ENCODE measurements at places on chromosomes 1 and 21.

DNA sequence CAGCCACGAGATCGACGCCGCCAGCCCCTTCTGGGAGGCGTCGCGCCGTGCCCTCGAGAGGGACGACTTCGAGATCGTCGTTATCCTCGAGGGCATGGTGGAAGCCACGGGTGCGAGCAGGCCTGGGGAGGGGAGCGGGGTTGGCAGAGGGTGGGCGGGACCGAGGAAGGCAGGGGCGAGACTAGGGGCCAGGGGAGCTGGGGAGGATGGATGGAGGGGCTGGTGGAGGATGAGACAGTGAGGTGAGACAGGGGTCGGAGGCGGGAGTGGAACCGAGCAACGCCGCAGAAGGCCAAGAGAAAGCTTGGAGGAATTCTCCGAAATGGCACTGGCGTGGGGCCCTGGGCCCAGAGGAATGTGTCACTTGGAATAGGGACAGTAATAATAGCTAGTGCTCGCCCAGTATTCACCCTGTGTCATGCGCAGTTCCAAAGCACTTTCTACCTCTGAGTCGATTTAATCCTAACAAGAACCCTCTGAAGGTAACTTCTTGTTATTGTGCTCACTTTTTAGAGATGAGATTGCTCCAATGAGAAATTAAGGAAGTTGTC is 3.5 kb downstream of the KCNJ9 start:
- no peak for DNase-seq

GRCh38 chr1:184502161-184502560 is 115.3 kb downstream of the C1orf21 start:
- DNase-seq: no peak

DNA sequence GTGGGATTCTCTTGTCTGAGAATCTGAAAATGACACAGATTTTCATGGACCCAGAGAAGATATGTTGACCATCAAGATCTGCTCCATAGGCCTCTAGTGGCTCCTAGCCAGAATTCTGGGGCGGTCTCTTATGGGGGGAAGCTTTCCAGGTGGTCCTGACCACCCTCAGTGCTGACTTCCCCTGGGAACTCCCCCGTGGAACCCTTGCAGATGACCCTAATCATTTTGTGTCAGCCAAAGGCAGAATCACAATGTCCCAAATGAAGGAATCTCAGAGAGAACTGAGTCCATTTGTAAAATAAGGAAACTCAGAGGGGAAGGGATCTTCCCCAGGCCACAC is 3.6 kb downstream of the HEYL start:
- no peak for DNase-seq

- no peak for DNase-seq
These were observed 11.5 kb downstream of the SLC2A7 start for GRCh38 chr1:9014475-9015375.

GRCh38 chr1:109216662-109217061 is 2.9 kb downstream of the SARS1 start:
- no peak for DNase-seq

DNA sequence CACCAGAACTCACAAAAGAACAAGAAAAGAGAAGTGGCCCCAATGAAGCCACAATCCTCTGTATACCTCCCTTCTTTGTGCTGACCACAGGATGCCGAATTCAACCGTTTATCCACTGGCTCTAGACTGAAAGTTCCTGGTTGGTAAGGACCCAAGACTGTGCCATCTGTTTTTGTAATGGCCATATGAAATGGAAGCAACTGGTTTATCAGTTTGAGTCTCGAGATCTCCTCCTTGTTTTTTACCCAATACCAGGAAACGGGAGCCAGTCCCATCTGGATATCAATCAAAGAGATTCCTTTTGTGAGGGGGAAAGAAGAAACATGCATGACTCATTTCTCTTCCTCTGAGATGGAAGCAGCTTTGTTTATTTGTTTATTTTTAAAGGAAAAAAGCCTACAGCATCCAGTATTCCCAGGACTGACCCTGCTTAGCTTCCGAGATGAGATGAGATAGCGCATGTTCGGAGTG is 32.4 kb upstream of the ZNF124 start:
- DNase-seq: no peak

GRCh38 chr1:168227620-168228019 is 1.8 kb downstream of the SFT2D2 start:
- DNase-seq: no peak

DNA sequence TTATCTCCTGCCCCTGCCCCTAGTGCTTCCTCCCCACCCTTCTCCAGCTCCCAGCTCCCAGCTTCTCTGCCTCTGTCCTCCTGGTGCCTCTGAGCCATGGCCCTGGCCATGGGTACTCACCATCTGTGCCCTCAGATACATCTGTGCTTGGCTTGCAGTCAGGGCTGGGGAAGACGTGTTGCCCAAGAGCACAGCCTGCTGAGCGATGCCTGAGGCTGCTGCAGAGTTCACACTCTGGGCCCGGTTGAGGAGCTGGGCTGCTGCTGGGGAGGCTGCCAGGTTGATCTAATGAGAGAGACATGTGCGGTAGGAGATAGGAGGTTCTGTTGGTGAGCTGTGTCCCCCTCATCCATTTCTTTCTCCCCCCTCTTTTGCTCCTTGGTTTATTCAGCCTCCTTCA is 49.4 kb upstream of the A3GALT2 start:
- no peak for DNase-seq

DNA sequence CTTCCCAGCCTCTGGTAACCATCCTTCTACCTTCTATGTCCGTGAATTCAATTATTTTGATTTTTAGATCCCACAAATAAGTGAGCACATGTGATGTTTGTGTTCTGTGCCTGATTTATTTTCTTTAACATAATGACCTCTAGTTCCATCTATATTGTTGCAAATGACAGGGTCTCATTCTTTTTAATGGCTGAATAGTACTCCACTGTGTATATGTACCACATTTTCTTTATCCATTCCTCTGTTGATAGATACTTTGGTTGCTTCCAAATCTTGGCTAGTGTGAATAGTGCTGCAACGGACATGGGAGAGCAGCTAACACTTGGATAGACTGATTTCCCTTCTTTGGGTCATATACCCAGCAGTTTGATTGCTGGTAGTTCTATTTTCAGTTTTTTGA is 51.8 kb downstream of the WDR4 start:
- DNase-seq: no peak

- no peak for DNase-seq
These were observed 37.0 kb upstream of the LRRC3 start for GRCh38 chr21:44418108-44418875.

- DNase-seq: peak; percentile 51
These were observed 2.6 kb downstream of the NDC1 start for GRCh38 chr1:53835491-53835890.

DNA sequence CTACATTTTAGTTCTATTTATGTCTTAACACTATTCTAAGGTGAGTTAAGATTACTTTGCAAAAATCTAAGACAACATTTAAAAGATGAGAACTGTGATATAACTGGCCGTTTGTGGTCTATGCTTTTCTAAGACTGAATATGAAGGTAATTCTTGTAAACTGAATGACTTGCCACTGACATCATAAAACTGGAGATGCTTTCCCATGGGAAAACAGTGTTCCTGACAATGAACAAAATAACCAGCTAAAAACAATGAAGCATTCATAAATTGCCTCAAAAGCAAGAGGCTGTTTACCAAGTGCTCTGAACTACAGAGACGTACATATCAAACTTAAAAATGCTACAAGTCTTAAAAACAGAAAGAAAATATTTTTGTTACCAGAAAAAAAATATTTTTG is 54.7 kb downstream of the APP start:
- peak; percentile 18 for DNase-seq

DNA sequence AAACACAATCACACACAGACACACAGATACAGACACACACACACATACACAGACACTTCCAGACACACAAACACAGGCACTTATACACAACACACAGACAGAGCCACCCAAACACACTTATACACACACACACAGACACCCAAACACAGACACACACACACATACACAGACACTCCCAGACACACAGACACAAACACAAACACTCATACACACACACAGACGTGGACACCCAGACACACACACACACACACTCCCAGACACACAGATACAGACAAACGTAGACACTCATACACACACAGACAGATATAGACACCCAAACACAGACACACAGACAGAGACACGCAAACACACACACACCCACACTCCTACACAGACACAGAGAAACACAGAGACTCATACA is 272.1 kb downstream of the GRIK3 start:
- no peak for DNase-seq

DNA sequence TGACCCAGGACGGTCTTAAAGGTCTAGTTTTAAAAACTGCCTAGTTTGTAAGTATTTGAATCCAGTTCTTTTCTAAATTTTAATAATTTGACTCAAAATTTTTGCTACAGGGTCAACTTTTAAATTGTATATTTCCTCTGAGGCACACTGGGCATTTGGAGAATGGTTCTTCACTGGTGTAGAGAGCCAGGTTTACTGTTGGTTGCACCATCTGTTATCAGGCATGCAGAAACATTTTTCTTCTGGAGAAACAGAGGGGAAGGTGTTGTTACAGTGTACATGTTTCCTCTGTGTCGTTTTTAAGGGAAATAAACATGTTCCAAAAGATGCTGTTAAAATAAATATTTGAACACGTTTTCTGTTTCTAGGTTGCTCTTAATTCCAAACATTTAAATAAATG is 39.0 kb upstream of the RWDD3 start:
- DNase-seq: no peak

DNA sequence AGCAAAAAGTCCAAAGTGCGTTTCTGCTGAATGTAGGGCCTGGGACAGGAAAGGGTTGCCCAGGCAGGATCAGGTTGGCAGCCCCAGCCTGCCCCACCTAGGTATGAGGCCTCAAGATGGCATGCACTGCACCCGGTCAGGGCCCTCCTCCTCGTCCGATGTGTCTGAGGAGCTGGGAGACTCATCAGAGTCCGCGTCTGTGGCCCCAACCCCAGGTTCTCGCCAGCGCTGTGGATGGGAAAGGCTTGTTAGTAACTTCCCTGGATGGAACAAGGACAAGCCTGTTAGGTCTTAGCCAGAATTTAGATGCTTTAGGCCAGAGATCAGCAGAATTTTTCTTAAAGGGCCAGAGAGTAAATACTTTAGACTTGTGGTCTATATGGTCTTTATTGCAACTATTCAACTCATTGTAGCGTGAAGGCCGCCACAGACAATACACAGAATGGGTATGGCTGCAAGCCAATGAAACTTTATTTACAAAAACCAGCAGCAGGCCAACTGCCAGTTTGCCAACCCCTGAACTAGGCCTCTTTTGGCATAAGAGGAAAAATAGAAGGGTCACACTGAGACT is 12.4 kb downstream of the PEA15 start:
- DNase-seq: no peak

DNA sequence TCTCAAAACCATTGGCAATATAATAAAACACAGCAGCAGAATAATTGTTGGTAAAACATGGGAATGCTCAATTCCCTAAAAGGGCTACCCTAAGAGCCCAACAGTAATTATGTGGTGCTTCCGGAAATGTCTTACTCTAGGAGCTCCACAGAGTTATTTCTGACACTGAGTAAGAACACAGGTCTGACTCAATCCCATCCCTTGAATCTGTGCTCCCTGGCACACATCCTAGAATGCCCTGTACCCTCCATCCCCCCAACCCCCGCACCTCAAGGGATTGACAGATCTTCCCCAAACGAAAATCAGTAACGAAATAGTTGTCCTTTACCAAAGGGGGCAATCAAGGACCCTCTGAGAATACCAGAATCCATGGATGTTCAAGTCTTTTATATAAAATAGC is 71.9 kb downstream of the SMYD2 start:
- DNase-seq: no peak

DNA sequence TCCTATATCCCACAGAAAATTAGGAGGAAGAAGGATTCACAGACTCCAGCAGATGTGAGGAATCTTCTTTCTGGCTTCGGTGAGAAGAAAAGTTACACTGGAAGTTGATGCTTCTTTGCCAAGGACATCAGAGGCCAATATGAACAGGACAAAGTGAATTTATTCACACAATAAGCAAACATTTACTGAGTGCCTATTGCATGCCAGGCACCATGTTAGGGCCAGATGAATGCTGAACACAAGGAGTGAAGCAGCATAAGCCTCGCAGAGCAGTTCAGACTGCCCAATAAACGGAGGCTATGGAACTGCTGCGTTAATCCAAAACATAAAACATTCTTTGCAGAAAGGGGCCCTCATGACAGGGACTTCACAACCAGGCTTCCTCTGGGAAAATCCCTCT is 114.6 kb downstream of the LMX1A start:
- no peak for DNase-seq

DNA sequence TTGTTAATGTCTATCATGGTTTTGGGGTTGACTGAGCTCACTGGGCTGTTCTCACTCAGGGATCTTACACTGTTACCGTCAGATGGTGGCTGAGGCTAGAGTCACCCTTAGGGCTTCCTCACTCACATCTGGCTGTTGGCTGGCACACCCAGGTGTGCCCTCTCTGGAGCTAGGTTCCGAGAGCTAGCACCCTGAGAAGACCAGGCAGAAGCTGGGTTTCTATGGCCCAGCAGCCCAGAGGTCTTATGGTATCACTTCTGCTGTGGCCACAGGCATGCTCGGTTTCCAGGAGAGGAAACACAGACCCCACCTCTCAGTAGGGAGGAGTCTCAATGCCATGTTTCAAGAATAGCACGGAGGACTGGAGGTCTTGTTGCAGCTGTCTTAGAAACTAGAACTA is 20.7 kb upstream of the KIF1B start:
- no peak for DNase-seq

GRCh38 chr21:35929901-35930300 is 130.4 kb downstream of the SETD4 start:
- no peak for DNase-seq

DNA sequence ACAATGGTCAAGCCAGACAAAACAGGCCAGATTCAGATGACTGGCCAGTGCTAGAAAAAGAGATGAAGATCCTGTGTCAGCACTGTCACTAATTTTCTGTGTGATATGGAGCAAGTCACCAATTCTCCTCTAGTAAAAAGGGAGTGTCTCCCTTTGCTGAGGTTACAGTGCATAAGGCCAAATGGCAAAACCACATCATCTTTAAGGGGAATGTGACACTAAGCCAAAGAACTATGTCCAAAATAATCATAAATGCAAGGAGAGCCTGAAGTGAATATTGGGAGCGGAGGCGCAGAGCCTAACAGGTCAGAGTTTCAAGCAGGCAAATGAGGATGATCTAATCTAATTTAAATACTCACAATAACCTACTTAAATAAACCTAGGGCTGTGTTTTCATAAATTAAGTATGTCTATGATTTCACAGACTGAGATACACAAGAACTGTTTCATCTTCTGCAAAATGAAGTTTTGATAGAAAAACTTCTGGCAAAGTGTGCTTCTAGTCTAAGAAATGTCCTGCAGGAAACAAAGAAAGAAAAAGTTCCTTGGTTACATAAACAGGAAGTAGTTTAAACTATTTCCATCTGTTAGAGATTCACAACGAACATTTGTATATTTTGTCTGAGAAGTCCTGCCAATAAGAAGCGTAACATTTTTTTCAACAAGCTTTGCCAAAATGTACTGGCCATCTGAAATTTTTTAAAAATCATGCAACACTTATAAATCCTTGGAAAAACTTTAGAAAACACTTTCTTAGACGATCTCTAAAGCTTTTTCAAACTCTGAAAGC is 290.2 kb downstream of the LRRC40 start:
- peak; percentile 2 for DNase-seq

DNA sequence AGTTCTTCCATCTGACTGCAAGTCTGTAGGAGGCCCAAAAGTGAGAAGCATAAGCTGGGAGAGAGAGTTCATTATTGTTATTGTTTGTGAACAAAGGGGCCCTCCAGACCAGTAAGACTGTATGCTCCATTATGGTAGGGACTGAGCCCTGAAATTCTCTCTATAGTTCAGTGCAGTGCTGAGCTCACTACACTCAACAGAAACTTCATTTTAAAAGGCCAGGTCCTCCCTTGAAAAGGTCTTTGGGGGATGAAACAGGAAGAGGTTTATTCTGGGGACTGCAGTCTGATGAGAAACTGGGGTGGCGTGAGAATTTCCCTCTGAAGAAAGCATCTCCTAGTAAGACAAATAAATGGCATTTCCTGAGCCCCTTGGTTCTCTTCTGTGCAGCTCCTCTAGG is 5.5 kb upstream of the GATAD2B start:
- DNase-seq: no peak
